ENCODE measurements at places on chromosomes 13 and 19. TPM values are rescaled to one million over a fixed set of nuclear protein-coding genes. Genes with fewer than 3 reads are reported as not detected.
A peak's percentile ranks its signal among the peaks of the same experiment; 100 is the strongest.

PRR36 gene
- total RNA-seq = 0.07 TPM

- DNase-seq = peak; percentile 65
Observed at GRCh38 chr19:55383279-55384130, 587 bp downstream of the TMEM238 start.

IGFL1 gene
- total RNA-seq = not detected

DNA sequence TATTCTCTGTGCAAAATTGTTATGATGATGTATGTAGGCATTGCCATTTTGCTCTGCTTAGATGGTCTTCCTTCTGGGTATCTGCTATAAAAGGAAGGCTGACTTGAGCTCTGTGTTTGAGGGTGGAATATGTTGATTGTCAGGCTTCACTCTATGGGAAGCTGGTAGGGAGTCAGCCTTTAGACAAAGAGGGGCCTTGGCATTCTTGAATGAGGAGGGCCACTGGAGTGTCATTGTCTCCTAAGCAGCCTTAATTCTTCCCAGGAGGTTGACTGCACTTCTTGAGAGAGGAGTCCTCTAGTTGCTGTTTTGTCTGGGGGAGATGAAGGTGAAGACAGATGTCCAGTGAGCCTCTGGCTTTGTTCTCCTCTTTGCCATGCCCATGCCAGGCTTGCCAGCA lies 266.8 kb downstream of the KCNRG start:
- DNase-seq = no peak

GRCh38 chr19:29086182-29086581 lies 126.8 kb downstream of the UQCRFS1 start:
- DNase-seq = no peak

GRCh38 chr13:55439450-55439849 lies 1701.3 kb upstream of the PRR20A start:
- DNase-seq = no peak

DNA sequence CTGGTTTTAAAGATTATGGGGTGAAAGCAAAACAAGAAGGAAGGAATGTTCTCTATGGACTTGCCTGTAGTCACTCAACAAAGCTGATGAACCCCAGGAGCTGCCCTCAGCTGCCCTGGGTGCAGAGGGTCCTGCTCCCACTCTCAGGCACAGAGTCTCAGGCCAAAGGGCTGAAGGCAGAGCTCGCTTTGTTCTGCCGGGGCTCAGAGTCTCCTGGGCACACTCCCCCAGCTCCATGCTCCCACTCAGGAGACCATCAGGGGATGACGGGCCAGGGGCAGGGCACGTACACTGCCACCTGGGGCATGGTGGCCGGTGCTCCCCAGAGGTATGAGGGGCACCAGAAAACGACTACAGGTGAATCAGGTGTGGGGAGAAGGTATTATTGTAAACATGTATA lies 46.8 kb upstream of the SPACA7 start:
- DNase-seq = no peak

- no peak for DNase-seq
Observed at GRCh38 chr13:57045826-57046546, 94.7 kb upstream of the PRR20A start.

DNA sequence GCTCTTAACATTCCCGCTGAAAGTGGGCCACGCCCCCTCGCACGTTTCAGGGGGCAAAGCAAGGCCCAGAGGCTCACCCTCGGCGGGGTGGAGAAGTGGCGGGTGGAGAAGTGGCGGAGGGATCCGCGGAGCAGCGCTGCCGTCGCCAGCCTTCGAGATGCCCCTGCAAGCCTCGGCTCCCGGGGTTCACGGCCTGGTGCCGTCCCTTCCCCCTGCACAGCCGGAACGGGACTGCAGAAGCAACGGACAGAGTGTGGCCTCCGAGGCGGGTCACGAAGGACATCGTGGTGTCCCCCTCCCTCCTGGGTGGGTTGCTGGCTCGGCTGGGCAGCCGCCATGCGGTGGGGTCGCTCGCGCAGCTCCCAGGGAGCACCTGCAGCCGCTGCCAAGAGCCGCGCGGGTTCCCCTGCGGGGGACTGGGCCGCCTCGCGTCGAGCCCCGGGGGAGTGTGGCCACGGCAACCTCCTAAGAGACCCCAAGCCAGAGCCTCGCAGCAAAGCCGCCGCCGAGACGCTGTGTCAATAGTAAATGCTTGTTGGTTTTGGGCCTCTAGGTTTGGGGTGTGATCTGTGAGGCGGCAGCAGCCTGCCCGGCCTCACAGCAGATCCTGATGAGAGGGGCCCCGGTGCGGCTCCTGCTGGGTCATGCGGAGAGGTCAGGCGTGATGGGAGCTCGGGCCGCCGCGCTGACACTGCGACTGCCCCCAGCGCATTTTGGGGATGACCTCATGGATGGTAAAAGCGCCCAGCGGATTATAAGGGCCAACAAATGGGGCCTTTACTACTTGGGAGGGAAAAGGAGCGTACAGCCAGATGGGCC lies 5.5 kb downstream of the TPGS1 start:
- DNase-seq = no peak
